Aorta (tissue), 5 donors: ENCODE measurements at places on chromosomes 16 and 17.

DNA sequence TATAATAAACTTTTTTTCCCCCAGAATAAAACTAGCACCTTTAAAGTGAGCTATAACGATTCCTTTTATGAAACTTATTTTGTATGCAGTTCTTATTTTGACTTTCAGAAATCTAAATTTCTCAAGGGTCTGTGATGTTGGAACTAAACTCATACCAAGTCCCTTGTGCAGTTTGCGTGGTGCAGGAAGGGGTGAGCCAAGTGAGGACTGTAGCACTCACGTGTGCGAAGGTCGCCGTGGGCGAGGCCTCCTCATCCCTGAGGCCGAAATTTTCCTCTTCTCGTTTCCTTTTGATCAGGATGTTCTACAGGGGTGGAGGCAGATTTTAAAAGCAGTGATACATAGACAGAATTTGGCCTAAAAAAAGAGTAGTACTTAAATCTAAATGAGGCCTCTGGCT, 73.7 kb downstream of the RPTOR start:
- DNase-seq, result no peak
- no peaks in the 10 kb centered on the region for H3K36me3 ChIP-seq
- no peaks in the 10 kb centered on the region for H3K27me3 ChIP-seq
- no peak overlapping the region for H3K27ac ChIP-seq
- no peak overlapping the region for H3K4me3 ChIP-seq
- no peaks in the 10 kb centered on the region for H3K4me1 ChIP-seq

- H3K27me3 ChIP-seq, result no peaks in the 10 kb centered on the region
- peak; percentile 50 for DNase-seq
- H3K4me1 ChIP-seq, result no peaks in the 10 kb centered on the region
- H3K4me3 ChIP-seq, result no peak overlapping the region
Measured at GRCh38 chr16:12500771-12501170, 302.9 kb downstream of the CPPED1 start.

- DNase-seq, result peak; percentile 76
- H3K4me3 ChIP-seq, result no peak overlapping the region
- H3K27ac ChIP-seq, result no peak overlapping the region
- no peaks in the 10 kb centered on the region for H3K36me3 ChIP-seq
Measured at GRCh38 chr16:34803683-34804416, 1344.4 kb downstream of the TP53TG3F start.

GRCh38 chr17:57772774-57773173, 27.7 kb upstream of the CCDC182 start:
- H3K4me1 ChIP-seq, result no peaks in the 10 kb centered on the region
- DNase-seq, result peak; percentile 26
- no peak overlapping the region for H3K27ac ChIP-seq
- no peaks in the 10 kb centered on the region for H3K36me3 ChIP-seq
- H3K4me3 ChIP-seq, result no peak overlapping the region
